ENCODE measurements at places on chromosomes 7 and 10. TPM values are rescaled to one million over a fixed set of nuclear protein-coding genes. Genes with fewer than 3 reads are reported as not detected.

GRCh38 chr7:155233311-155234157 is 64.1 kb upstream of the INSIG1 start:
- no peak for DNase-seq

DNA sequence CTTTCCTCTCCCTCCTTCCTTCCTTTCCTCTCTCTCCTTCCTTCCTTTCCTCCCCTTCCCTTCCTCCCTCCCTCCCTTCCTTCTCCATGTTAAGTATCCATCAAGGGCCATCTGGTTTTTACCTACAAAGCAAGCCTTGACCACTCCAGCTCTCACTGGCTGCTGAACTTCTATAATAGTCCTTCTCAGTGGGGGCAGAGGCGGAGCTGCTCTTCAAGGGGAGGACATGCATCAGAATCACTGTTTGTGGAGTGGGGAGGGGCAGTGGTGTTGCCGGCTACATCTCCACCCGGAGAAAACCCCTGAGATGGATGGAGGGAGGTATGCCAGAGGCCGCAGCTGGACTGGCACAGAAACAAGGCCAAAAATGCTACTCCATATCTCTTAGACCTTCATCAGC is 25.9 kb downstream of the LAMB1 start:
- DNase-seq: no peak

GRCh38 chr10:114427124-114427852 is 23.0 kb upstream of the AFAP1L2 start:
- DNase-seq: no peak

GRCh38 chr7:111844904-111845671 is 282.8 kb upstream of the IMMP2L start:
- DNase-seq: no peak

DNA sequence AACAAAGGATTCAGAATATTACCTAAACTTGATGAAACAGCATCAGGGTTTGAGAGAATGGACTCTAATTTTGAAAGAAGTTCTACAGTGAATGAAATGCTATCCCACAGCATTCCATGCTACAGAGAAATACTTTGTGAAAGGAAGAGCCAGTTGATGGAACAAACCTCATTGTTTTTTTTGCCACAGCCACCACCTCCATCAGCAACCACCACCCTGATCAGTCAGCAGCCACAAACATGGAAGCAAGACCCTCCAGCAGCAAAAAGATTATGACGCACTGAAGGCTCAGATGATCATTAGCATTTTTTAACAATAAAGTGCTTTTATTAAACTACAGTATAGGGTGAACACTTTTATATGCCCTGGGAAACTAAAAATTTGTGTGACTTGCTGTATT is 98.7 kb downstream of the LRRC4 start:
- no peak for DNase-seq

- peak; percentile 73 for DNase-seq
These were observed 57.0 kb downstream of the CDC123 start for GRCh38 chr10:12252882-12253546.

- no peak for DNase-seq
These were observed 205.3 kb upstream of the HDAC9 start for GRCh38 chr7:18290223-18290622.

DNA sequence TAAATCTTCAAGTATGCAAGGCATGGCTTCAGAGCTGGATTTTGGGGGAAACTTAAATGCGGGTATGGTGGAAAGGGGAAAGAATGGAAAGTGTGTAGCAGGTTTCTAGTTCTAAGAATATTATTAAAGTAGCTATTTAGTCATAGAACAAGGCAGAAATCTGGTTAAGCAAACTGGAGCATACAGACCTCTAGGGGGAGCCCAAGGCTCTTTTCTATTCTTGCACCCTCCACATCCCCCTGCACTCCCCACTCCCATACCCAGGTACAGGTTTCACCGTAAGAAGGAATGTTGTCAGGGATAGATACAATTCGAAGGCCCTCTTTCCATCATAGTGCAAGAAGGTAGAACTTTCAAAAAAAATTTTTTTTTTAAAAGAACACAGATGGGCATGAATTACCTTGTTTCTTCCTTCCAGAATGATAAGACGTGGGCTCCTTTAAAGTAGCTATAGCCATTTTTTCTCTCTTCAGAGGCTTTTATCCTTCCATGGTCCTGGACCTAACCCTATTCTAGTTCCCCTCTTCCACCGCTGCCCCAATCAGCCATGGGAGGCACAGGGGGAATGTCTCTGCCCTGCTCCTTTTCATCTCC is 41.5 kb upstream of the SMIM30 start:
- DNase-seq: no peak

DNA sequence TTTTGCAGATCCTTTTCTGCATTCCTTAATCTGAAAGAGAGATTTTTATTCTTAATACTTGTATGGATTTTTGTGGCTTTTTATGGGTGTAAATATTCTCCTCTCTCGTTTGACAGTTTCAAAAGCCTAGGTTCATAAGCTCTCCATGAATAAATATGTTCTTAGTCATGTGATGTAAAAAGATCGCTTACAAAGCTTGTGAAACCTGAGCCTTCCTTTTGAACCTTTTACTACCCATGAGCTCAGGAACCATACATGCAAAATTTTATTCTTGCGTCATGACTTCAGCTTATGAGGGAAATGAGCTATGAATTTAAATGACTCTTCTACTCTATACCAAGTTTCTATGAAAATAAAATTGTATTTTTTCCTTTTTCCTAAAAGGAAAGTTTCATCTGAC is 98.7 kb downstream of the POLL start:
- DNase-seq: no peak

DNA sequence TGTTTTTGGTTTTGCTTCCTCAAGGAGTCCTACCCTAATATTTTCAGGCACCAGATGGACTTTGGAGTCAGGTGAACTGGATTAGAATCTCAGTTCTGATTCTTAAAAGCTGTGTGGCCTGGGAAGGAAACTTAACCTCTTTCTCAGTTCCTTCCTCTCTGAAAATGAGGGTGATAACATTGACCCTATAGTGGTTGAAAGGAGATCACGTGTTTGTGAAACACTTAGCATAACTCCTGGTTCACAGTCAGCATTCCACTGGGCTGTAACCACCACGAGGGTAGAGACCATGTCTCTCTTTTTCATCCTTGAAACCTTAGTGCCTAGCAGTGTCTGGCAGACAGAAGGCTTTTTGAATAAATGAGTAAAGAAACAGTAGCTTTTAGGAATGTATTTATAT is 16.7 kb downstream of the LSMEM1 start:
- no peak for DNase-seq

Gene SFXN2
- 14.5 TPM for total RNA-seq

Gene CLEC2L
- total RNA-seq: under 0.01 TPM

Gene FUOM
- 18.6 TPM for total RNA-seq

Gene GTF2IRD2
- total RNA-seq: 7.3 TPM

Gene AGBL3
- 0.81 TPM for total RNA-seq

Gene AFAP1L2
- 4.0 TPM for total RNA-seq

Gene DMBT1
- total RNA-seq: under 0.01 TPM

Gene PODXL
- 1.1 TPM for total RNA-seq

Measured in hematopoietic multipotent progenitor cell (in vitro differentiated cells).